ENCODE measurements at places on chromosomes 3 and 15.

GRCh38 chr15:26477044-26477443, 295.8 kb downstream of the GABRB3 start:
- no peak for DNase-seq

- no peak for DNase-seq
Measured at GRCh38 chr3:53191836-53192480, 30.9 kb downstream of the PRKCD start.

DNA sequence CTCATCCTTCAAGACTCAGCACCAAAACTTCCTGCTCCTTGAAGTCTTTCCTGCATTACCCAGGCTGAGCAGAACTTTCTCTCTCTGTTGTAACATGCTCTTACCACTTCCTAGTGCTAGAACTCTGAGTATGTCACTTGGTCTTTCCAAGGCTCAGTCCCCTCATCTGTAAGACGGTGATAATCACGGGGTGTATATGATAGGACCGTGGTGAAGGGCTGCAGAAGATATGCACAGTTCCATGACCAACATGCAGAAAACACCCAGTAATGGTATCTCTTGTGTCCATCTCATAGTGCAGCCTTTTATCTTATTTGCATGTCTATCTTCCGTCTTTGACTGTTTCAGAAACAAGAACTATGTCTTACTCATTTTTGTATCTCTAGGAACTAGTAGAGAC, 154.5 kb downstream of the ZNF621 start:
- DNase-seq = no peak

- no peak for DNase-seq
Measured at GRCh38 chr3:180546863-180547262, 55.1 kb upstream of the TTC14 start.

DNA sequence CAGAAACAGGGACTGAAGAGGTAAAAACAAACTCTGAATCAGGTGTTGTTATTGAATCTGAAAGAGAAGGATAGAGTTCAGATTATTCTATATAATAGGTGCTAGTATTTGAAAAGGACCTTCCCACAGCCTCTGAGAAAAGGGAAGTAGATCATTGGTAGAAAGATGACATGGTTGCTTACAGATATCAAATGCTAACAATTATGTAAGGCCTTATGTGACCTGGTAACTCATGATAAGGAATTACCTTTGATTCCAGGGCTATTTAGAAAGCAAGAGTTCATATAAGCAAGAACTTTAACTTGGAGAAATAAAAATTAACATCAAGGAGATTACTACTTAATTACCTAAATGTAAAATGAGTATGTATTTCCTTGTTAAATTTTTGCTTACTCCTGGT, 7.6 kb downstream of the SLC27A2 start:
- DNase-seq = no peak

DNA sequence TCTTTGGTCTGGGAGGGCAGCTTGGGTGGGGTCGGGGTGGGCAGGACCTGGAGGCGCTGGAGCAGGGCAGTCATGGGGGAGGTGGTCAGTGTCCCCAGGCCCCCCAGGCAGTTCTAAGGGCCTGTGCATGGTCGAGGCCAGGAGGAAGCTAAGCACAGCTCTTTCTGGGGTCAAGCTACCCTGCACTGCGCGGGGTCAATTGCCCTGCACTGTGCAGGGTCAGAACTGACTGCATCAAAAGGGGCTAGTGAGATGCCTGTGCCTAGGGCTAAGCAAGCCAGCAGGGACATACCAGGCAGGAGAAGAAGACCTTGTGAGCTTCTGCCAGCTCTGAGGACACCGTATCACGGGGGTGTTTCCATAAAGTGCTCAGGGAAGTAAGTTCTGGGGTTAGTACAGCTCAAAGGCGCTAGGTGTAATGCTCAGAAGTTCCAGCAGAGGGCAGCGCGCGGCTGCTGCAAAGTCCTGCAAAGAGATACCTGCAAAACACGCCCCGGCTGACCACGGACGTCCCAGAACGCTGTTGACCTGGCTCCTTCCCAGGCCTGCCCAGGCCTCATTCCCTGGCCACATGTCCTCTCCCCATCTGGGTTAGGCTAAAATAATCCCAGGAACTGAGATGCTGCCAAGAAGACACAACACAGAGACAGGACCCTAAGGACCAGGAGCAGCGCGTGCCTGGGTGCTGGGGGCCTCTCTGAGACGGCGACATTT, 18.8 kb upstream of the IQSEC1 start:
- DNase-seq = peak; percentile 92

DNA sequence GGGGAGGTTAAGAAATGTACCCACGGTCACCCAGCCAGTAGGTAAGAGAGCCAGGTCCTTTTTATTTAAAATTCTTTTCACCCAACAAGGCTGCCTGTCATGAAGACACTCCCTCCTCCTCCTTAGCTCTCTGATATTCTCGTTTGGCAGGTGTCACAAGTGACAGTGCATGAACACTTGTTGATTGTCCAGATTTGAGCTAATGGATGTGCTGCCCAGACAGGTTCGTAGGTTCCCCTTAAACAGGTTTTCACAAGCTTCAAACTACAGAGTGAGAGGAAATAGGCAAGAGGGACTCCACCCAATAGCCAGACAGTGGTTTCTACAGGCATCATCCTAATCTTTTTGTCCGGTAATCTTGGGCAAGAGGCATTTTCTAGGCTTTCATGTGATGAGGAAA, 32.2 kb downstream of the ATP13A4 start:
- no peak for DNase-seq

GRCh38 chr3:128222796-128223385, 69.6 kb downstream of the EEFSEC start:
- DNase-seq = no peak

GRCh38 chr3:2655229-2655701, 454.9 kb downstream of the IL5RA start:
- DNase-seq = no peak

- no peak for DNase-seq
Measured at GRCh38 chr3:160566499-160566898, 1.1 kb upstream of the KPNA4 start.

DNA sequence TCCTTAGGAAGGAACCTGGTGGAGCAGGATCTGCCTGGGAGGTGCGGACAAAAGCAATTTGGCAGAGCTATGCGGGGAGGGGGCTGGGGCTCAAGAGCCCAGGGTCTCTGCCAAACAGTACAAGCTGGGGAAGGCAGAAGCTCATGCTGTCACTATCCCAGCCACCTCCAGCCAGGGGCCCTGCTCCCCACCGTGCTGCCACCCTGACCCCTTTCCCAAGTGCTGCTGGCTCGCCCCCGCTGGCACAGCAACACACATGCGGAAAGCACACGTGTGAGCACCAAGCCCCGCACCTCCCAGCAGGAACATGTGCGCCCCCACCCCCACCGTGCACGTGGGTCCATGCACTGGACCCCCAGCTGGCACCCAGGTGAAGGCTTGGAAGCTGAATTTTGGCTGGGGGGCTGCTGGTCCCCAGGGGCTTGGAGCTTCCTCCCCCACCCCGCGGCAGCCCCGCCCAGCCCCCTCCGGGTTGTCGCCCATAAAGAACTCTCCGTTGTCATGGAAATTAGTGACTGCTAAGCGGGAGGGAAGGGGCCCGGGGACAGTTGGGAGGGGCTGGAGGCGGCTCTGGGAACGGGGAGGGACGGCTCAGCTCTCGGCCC, 742 bp downstream of the CAMKV start:
- no peak for DNase-seq

- no peak for DNase-seq
Measured at GRCh38 chr3:88032245-88032644, 26.6 kb downstream of the CGGBP1 start.

Data from ovary (tissue), 10 donors.